ENCODE measurements at places on chromosomes 2 and 18.

- no peak for DNase-seq
Observed at GRCh38 chr2:108924580-108925251, 64.3 kb downstream of the EDAR start.

- peak; percentile 68 for DNase-seq
Observed at GRCh38 chr2:160210599-160211138, 10.6 kb upstream of the ITGB6 start.

DNA sequence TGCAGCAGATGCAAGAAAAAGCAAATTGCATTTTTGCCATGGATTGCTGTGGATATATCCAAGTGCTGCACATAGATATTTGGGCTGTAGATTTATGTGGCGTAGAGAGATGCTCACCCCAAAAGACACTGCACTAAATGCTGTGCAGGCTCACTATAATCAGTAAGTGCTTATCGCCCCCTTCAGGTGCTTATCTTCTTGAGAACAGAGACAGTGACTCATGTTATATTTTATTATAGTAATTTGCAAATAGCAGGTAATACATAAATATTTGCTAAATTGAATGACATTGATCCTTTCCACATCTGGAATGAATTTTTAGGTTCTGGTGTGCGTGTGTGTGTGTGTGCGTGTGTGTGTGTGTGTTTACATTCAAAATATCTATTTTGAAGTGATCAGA, 36.8 kb upstream of the PLEKHM3 start:
- no peak for DNase-seq

GRCh38 chr2:155266109-155266508, 567.6 kb downstream of the KCNJ3 start:
- DNase-seq: no peak

DNA sequence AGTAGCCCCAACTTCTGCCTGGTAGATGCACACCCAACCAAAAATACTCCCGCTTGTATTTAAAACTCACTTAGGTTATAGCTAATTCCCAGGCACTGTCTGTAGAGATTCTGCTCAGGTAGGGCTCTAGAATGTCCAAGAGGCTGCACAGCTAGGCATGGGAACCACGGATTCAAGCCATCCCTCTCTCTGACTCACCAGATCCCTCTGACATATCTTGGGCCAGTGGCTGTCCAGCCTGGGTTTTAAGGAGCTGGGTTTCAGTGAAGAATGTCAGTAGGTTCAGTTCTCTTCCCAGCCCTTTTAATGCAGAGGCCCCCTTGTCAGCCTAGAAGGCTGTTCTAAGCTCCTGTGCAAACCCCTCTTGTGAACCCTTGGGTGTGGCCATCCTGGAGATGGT, 15.9 kb upstream of the IL1R1 start:
- DNase-seq: no peak

DNA sequence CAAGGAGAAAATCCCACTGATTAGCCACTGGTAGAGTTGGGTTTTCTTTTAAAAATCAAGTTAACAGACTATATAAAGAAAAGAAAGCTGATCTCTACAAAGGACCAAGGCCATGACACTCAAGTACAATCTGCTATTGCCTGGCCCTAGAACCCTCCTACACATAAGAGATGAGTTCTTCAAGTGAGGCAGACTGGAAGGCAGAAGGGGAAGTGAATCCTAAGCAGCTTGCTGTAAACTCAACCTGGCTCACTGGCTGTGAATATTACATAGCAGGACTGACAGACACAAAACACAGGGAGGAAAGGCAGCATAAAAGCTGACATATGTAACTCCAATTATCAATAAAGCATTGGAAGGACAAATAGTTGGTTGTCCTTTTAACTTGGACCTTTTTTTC, 65.4 kb downstream of the TRIP12 start:
- DNase-seq: no peak

- DNase-seq: no peak
Observed at GRCh38 chr18:49651033-49651432, 89.2 kb downstream of the LIPG start.

GRCh38 chr2:192087398-192087958, 107.3 kb downstream of the TMEFF2 start:
- DNase-seq: no peak
